Memory B cell (primary cell): ENCODE measurements at places on chromosomes 7 and 10.

GRCh38 chr7:140537750-140538482 lies 58.6 kb upstream of the MKRN1 start:
- no peak for DNase-seq

DNA sequence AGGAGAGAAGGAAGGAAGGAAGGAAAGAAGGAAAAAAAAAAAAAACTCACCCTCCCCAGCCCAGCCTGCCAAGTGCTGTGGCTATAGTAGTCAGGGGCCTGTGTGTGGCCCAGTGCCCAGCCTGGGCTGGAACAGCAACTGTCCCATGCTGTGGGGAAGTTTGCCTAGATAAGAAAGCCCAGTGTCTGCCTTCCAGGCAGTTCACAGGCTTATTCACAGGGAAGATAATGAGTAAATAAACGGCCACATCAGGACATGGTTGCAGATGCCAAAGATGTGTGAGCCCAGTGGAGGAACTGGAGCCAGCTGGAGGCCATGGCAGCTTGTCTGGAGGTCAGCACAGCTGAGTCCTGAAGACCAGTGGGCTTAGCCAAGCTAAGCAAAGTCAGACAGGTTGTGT lies 132.4 kb upstream of the FOXK1 start:
- no peak for DNase-seq

DNA sequence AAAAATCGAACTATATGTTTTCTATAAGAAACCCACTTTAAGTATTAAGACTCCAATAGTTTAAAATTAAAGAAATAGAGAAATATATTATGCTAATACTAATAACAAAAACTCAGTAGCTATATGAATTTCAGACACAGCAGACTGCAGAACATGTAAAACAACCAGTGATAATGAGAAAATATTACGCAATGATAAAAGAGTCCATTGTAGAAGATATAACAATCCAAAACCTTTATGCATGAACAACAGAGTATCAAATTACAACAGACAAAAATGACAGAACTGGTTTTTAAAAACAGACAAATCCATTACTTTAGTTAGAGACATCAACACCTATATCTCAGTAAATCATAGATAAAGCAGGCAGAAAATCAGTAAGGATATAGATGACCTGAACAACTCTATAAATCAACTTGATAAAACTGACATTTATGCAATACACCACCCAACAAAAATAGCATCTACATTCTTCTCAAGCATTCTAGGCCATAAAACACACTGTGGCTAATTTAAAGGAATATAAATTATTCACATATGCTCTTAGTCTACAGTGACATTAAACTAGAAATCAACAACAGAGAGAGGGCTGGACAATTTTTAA lies 669.5 kb upstream of the GHITM start:
- DNase-seq = no peak

DNA sequence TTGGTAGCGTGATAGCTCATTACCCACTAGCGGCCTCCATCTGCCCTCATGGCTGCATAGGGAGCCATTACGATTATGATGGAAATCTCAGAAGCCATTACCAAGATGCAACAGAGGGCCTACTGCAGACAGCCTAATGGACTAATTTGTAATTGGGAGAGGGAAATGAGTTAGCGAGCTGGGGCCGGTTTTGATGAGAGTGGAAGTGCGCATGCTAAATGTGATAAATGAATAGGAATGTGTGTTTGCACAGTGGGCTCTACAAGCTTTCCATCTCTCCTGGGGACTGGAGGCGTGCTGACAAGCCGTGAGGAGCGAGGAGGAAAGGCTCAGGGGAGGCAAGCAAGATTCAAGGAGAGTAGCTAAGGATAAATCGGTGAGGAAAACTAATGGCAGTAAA lies 644.5 kb upstream of the GALNT17 start:
- DNase-seq = no peak

- DNase-seq = no peak
Measured at GRCh38 chr10:95447685-95448084, 113.5 kb downstream of the SORBS1 start.

DNA sequence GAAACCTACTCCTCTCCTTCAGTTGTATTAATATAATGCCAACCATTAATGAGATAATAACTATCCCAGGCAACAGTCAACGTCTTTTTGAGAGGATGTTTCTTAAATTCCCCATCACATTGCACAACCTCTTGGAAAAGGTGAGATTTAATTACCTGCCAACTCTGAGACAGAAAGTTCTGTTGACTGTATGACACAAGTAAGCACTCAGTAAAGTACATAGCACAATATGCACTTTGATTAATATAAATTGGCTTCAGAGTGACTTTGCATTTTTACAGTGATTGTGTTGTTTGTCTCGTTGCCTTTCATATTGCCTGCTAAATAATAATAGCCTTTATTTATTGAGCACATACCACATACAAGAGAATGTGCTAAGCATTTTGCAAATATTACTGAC lies 46.7 kb downstream of the CAV1 start:
- DNase-seq = no peak

GRCh38 chr10:119769886-119770285 lies 44.0 kb downstream of the INPP5F start:
- DNase-seq = no peak

DNA sequence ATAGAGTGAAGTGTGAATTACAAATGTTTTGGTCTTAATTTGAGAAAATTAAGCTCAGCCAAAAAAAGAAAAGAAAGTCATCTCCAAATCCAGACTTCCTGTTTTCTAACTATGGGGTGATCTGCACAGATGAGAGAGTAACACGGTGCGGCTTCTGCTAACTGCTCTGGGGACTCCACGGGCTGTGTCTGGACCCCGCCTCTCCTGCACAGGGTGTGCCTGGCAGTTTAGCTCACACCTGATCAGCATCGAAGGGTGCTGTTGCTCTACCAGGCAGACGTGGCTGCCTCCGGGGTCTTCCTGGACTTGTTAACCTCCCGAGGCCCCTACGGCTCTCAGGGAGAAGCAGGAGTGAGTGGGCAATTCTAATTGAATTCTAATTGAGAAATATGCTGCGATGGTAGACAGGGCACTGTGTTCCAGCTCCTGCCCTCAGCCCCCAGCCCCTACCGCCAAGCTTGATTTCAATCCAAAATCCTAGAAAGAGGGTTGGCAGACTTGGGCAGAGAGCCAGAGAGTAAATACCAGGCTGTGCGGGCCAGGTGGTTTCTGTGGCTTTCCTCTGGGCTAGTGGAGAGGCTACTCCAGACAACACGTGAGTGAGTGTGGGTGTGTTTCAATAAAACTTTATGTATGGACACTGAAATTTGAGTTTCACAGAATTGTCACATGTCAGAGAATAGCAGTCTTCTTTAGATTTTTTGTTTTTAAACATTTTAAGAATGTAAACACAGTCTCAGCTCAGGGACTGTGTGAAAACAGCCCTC lies 13.4 kb downstream of the SHH start:
- no peak for DNase-seq

DNA sequence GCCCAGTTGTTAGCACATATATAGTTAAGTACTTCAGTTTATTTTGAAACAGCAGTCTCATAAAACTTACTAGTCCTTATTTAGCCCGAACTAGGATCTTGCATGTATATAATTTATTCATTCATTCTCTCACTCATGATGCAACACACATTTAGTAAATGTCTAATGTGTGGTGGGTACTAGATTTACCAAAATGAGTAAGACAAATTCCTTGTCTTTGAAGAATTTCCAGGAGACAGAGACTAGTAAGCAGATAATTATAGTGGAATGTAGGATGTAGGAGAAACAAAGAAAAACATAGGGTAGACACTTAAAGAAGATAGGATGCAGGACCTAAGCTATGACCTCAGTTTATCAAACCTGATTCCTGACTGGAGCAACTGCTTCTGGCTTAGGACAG lies 120.2 kb upstream of the AMPH start:
- DNase-seq = no peak

DNA sequence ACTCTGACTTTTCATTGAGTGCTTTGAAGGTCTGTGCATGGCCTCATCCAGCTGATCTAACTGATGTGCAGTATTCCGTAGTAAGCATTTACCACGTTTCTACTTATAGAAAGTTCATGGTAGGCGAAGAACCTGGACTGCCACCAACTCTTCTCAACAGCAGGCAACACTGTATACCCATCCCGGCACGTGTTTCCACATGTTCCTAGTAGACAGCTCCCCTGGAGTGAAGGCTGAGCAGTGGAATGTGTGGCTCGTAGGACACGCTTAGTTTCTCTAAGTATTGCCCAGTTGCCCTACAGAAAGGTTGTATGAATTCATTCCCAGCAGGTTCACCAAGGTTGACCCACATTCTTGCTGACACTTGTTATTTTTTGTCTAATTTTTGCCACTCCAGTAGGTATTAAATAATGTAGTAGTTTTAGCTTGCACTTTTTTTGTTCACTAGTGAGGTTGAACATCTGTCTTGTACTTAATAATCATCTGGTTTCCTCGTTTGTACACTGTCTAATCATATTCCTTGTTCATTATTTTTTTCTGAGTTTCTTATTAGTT lies 15.2 kb downstream of the PROSER2 start:
- DNase-seq = no peak

- DNase-seq = no peak
Measured at GRCh38 chr7:26699766-26700165, 164.6 kb downstream of the SKAP2 start.

DNA sequence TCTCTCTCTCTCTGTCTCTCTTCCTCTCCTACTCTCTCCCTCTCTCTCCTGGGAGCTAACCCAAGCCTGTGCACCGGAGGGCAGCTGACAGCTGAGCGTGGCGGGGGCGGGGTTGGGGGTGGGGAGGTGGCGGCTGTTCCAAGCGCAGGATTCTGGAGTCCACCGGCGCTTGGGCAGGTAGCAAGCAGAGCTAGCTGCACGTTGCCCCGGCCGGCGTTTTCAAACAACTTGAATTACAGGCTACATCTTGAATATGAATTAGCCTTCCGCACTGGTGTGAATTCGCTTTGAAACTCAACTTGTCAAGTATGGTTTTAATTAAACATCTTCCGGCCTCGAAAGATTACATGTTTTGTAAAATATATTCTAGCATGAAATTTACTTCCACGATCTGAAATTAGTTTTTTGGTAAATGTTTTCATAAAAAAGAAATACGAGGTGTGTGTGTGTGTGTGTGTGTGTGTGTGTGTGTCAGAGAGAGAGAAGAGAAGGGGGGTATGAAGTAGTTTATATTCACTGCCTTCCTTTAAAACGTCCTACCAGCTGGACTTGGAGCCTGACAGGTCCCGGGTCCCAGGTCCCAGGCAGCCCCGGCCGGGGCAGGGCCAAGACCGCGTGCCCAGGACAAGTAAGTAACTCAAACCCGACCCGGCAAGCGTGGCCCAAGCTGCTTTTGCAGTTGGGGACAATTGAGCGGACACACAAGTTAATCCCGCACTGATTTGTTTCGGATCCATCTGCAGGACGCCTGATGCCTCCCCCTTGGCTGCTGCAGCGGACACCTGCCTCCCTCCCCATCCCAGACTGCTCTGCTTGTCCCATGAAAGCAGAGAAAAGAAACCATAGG lies 9.0 kb upstream of the DLX6 start:
- DNase-seq = no peak

- DNase-seq = no peak
Measured at GRCh38 chr7:46414946-46415345, 493.9 kb upstream of the IGFBP3 start.

- DNase-seq = no peak
Measured at GRCh38 chr10:87575851-87576250, 71.2 kb downstream of the MINPP1 start.

GRCh38 chr10:5163487-5163886 lies 21.5 kb downstream of the AKR1C8 start:
- DNase-seq = no peak

- DNase-seq = no peak
Measured at GRCh38 chr7:92934096-92934495, 97.7 kb upstream of the CDK6 start.
